Immature natural killer cell (primary cell): ENCODE measurements at places on chromosomes 12 and 14.

DNA sequence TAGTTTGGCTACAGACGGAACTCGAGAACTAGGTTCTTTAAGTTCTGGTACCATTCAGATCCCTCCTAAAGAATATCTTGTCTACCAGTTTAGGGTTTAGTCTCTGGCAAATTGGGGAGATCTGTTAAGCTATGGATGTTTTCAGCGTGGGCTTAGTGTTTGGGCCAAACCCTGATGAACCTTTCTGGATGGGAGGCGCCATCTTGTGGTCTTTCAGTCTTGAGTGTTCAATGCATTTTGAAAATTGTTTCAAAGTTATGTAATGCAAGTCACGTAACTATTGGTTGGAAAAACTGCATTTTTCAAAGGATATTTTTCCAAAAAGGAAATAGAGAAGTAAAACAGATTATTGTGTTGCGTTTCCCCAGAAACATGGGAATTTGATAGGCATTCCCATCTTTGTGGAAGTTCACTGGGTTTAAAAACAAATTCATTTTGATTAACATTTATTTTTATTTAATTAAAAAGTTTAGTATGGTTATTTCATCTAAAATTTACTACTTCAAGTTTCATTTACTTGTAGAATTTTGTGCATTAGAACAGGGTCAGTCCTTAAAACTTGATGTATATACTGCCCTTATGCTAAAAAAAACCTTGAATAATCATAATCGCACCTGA, 169.0 kb downstream of the PRIMA1 start:
- DNase-seq = no peak

- no peak for DNase-seq
These were observed 9.1 kb upstream of the PLEKHH1 start for GRCh38 chr14:67523764-67524633.

- DNase-seq = no peak
These were observed 39.9 kb downstream of the TMTC1 start for GRCh38 chr12:29743801-29744200.

DNA sequence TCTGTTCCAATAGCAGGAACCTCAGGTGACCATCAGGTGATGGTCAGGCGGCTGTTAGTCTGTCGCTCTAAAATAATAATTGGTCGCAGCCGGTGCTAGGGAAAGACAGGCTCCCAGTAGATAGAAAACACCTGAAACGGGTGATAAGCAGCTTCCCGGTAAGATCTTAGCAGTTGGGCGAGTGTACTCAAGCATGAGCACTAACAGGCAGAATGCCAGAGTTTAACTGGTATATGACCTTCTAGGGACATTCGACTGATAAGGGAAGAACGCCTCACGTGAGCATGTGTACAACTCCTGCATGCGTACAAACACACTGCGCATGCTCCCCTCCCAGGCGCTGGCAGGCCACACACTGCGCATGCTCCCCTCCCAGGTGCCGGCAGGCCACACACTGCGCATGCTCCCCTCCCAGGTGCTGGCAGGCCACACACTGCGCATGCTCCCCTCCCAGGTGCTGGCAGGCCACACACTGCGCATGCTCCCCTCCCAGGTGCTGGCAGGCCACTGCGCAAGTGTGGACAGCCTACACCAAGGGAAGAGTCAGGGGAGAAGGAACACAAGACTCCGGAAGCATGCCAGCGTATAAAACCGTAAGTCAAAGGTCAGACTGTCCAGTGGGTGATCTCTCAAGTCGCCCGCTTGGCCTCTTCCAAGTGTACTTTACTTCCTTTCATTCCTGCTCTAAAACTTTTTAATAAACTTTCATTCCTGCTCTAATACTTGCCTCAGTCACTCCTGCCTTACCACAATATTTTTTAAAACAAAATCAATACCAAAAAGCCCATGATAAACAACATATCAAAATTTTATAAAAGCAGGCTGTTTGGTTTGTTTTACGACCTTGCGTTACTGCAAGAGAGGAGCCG, 24.5 kb downstream of the GPRC5D start:
- DNase-seq = peak; percentile 37

DNA sequence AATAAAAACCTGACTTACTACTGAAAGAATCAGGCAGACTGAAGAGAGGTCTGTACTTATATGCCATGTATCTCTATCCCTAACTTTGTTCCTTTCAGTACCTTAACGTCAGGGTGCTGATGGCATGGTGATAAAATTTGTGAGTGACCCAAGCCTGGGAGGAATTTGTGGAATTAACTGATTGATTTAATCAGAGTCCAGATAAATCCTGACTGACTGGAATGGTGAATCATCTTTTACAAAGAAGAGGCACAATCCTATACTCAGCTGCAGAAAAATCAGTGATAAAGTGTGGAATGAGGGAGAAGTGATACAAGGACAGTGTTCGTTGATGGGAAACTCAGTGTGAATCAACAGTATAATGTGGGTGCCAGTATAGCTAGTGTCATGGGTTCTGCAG, 3.7 kb downstream of the TDG start:
- DNase-seq = no peak

- peak; percentile 58 for DNase-seq
These were observed 802 bp downstream of the SUSD6 start for GRCh38 chr14:69612014-69612782.

DNA sequence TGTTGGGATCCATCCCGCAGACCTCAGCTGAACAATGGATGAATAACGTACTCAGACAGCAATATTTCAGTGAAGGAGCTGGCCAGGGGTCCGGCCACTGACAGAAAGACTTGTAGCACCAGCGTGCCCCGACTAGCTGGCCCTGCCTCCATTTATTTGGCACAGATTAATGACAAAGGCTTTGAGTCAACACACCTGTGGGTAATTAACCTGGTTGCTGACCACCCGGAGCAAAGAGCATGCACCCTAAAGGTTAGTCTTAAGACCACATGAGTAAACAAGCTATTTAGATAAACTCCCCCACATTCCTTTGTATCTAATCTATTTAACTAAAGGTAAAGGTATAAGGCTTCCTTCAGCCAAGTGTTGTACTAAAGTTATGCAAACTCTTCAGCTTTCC, 868.6 kb downstream of the LRFN5 start:
- no peak for DNase-seq

DNA sequence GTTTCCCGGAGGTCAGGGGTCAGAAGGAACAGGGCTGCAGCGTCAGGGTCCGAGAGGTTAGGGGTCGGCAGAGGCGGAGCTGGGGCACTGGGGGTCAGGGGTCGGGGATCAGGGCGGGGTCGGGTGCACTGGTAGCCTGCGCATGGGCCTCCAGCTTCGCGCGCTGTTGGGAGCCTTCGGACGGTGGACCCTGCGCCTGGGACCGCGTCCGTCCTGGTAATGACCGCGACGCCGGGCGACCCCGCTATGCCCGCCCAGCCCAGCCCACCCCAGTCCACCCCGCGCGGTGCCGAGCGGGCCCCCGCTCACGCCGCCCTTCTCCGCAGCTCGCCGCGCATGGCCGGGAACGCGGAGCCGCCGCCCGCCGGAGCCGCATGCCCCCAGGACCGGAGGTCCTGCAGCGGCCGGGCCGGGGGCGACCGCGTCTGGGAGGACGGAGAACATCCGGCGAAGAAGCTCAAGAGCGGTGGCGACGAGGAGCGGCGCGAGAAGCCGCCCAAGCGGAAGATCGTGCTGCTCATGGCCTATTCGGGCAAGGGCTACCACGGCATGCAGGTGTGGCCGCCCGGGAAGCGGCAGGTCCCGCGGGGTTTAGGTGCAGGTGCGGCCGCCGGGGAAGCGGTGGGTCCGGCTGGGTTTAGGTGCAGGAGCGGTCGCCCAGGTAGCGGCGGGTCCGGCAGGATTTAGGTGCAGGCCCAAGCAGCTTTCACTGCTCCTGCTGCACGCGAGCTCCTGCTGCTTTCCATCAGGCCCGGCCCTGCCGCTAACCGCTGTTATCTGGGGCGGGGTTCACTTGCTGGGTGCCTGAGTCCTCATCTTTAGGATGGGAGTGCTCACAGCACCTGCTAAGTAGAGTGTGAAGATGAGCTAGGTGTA, 743 bp downstream of the PUS1 start:
- DNase-seq = peak; percentile 29

DNA sequence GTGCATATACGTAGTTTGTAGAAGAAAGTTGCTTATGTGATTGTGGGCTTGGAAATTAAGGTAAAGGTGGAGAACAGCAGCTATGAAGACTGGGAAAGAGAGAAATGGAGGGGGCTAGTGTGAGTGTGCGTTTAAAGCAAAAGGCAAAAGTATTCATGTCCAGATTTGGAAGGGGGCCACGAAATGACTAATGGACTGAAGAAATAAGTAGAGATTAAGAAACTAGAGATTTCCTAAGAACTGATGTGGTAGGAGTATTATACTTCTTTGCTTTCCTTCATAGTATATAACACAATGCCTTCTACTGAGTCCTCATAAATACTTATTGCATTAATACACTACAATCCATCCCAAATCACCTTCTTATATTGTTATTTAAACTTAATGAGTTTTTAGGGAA, 298.6 kb upstream of the NOVA1 start:
- no peak for DNase-seq

DNA sequence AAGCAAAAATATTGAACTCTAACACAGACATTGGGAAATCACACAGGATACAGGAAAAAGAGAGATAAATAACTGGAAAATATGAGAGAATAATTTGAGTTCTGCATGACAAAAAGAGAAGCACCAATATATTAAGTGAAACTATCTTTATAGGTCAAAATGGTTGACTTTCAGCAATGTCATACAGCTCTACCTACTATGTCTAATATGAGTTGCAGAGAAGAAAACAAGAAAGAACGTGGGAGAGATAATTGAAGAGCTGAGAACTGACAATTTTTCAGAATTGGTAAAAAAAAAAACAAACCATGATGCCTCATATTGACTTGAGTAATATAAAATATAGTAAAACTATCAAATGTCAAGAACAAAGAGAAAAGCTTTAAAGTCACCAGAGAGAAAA, 221.7 kb downstream of the BCL11B start:
- no peak for DNase-seq

DNA sequence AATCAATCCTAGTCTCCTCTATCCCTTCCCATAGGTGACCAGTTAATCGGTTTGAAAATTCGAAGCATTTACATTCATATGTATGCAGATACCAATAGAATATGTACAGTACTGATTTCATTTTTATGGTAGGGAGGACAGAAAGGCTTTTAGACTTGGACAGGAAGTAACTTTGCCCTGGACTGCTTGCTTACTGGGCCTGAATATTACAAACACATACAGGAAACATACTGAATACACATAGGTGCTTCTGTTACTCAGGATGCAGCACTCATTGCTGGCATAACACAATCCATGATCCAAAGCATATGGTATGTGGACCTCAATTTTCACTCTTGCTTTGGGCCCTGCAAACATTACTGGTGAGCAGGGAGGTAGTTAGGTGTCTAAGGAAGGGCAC, 71.1 kb downstream of the CATSPERB start:
- DNase-seq = no peak

DNA sequence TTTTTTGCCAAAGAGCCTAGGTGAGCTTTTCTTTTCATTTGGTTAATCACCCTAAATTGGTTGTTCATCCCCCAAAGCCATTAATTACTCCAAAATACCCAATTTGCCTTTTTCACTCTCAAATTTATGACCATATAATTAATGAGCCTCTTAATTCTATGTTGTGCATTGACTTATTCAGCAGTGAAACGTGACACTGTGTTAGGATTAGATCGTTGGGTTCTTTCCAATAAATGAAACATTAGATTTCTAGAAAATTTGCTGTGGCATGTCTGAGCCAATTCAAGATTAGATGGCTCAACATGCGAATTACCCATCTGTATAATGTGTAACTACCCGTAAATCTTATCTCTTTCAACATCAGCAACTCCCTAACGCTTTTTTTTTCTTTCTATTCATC, 273.4 kb downstream of the BMP4 start:
- DNase-seq = no peak

GRCh38 chr12:100862676-100863075, 68.1 kb downstream of the ANO4 start:
- no peak for DNase-seq

DNA sequence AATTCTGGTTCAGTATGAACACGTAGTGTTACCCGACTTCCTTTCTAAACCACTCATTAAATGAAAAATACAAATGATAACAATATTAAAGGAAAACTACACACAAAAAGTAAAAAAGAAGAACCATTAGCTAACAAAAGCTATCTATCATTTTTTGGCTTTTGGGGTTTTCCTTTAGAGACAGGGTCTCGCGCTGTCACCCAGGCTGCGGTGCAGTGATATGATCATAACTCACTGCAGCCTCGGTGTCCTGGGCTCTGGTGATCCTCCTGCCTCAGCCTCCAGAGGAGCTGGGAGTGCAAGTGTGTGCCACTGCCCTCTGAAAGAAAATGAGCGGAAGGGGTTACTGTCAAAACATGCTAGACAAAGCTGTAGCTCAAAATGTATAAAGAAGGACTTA, 238.2 kb upstream of the AVPR1A start:
- DNase-seq = no peak

DNA sequence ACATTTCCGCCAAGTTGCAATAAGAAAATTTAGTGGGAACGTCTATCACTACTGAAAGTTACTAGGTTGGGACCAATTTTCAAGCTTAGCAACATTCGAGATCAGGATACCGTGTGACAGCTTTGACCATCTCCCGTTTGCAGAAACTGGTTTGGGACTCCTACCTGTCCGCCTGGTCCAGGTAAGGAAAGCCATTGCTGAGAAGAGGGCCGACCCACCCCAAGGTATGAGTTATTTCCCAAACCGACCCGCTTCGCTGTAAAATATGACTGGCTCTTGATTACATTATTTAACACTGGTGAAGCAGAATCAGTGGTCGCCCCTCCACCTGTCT, 271 bp downstream of the DNAI7 start:
- DNase-seq = no peak

DNA sequence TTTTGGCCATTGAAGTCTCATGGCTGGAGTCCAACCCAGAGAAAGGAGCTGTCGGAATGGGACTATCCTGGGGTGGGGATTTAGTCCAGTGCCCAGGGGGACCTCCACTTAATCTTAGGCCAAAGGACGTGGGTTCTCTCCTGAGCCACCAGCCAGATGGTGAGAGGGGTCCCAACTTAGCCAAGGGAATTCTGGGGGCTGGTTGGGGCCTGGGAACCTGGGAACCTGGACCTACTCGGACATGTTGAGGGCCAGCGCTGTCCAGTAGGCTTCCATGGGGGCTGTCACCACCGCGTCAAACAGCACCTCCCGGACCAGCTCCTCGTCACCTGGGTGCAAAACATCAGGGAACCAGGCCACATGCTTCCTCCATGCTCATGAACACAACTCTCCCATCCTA, 33.4 kb downstream of the LRTM2 start:
- no peak for DNase-seq

DNA sequence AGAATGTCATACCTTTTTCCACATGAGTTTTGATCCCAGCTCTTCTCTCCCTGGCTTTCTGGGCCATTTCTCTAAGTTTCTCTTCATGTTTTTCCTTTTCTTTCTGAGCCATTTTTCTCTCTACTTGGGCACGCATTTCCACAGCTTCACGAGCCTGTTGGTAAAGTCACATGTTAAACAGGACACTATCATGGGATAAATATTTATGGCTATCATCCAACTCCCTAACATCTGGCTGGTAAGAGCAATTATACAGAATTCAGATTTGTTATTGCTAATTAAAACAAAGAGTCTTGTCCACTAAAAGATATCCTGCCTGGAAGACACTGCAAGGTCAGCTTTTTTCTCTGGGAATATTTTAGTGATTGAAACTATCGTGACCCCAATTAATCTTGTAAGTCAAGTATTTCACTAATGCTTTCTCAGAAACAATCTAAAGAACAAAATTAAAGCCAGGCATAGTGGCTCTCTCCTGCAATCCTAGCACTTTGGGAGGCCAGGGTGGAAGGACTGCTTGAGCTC, 23.1 kb downstream of the SLIRP start:
- no peak for DNase-seq
